ENCODE measurements at places on chromosomes 4 and X. TPM values are rescaled to one million over a fixed set of nuclear protein-coding genes. Genes with fewer than 3 reads are reported as not detected.

The TLR3 gene
- total RNA-seq = 2.3 TPM

DNA sequence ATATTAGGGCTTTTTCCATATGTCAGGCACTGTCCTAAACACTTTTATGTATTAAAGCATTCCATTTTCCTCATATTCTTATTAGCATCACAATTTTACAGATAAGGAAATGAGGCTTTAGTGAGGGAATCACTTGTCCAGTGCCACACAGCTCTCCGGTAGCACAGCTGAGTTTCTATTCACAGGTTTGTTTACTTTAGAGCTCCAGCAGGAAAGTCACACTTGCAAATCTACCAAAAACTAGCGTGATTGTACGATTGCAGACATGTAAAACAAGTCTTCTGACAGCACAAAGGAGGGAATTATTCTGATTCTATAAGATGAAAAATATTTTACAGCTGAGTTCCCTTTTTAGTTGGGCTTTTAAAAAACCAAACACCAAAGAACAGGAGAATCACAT lies 472.1 kb downstream of the TMA16 start:
- no peak for DNase-seq

DNA sequence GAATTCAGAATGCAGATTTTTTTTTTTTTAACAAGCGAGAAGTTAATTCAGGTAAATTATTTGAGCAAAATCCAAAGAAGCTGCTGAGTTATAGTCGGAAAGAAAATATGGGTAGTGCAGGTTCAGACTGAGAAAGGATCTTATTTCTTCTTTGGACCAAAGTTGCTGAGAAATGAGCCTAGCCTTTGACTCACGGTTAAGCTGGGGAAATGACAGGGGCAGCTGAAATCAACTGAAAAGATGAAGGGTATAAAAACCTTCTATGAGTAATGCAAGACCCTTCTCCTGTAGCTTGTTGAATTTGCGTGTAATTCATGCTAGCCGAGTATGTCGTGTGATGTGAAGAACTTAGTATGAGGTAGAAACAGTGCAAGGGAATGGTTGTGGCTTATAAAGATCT lies 63.0 kb downstream of the KIAA0232 start:
- no peak for DNase-seq

DNA sequence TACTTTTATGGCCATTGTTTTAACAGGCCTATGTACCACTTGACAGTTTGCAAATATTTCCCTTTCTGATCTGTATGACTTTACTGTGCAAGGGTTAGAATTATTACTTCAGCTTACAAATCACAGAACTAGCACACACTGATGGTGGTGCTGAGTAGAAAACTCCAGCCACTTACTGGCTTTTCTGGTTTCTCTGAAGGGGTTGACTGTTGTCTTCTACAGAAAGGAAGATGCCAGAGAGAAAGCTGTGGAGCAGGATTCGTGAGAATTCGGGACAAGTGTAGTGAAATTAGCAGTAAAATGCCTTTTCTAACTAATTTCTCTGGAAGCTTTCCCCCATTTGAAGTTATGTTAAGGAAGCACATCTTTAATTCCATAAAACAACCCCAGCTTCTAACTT lies 46.6 kb upstream of the GK2 start:
- DNase-seq = no peak

DNA sequence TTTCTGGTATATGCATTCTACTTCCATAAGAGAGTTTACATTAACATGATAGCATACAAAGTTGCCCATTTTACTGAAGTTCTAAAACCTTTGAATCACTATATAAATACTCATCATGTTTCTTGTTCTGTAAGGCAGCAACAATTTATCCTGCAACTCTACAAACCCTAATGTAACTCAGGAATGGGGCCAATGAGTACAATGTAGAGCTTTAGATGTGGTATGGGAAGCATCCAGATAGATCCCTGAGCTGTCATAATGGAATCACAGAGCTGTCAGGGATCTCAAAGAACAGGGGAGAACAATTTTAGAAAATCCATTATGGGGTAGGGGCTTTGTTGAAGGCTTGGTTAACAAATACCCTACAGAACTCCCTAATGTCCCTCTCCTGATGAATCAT lies 88.5 kb downstream of the DCUN1D4 start:
- DNase-seq = no peak

DNA sequence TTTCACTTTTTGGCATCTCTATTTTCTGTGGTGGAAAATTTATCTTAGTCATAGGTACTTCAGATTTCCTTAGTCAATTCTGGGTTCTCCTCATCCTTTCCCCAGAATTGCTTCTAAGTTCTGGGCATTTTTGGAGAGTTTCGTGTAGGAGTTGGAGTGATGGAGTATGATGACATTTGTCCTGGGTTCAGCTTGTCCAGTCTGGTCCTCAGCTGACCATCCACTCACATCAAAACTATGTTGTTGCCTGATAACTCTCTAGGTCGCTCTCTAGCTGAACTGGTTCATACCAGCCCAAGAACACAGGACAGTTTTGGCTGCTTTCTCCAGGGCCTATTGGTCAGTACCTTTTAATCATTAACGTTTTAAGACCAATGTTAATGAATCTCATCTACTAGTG lies 13.2 kb downstream of the PTTG2 start:
- no peak for DNase-seq

Data from cardiac septum (tissue), 1 donor.